ENCODE measurements at places on chromosomes 6 and 20.

- DNase-seq, result no peak
Measured at GRCh38 chr6:113625850-113626249, 231.3 kb upstream of the MARCKS start.

GRCh38 chr6:31737315-31737990, 1.1 kb upstream of the CLIC1 start:
- peak; percentile 61 for DNase-seq

DNA sequence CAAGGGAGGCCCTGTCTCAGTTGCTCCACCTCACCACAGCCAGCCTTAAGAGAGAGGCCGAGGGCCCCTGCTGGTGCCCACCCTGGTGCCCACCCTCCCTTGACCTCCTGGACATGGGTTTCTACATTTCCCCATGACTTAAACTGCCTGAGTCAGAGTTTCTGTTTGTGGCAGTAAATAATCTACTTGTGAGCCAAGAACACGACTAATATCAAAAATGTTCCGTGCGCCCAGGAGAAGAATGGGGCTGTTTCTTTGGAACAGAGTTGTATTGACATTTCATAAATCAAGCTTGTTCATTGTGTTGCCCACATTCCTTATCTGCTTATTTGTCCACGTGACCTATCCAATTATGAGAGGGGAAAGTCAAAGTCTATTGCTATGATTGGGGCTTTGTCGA, 143.5 kb downstream of the ANKRD60 start:
- DNase-seq, result no peak

DNA sequence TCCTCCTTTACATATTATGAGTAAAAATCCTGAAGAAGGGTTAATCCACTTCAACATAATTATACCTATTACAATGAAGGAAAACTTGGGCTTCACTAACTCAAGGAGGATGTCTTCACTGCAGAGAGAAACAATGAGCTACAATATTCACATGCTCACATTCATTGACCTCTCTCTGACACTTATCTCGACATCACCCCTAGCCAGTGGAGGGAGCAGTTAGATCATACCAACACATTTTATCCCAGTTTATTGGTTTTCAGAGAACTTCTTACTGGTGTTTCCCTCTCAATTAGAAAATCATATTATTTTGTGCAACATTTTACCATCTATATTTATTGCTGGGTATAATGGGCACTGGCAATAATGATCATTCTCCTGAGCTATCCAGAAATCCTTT, 646.5 kb downstream of the TENT5A start:
- no peak for DNase-seq

- no peak for DNase-seq
Measured at GRCh38 chr6:6836609-6837406, 248.3 kb downstream of the LY86 start.

DNA sequence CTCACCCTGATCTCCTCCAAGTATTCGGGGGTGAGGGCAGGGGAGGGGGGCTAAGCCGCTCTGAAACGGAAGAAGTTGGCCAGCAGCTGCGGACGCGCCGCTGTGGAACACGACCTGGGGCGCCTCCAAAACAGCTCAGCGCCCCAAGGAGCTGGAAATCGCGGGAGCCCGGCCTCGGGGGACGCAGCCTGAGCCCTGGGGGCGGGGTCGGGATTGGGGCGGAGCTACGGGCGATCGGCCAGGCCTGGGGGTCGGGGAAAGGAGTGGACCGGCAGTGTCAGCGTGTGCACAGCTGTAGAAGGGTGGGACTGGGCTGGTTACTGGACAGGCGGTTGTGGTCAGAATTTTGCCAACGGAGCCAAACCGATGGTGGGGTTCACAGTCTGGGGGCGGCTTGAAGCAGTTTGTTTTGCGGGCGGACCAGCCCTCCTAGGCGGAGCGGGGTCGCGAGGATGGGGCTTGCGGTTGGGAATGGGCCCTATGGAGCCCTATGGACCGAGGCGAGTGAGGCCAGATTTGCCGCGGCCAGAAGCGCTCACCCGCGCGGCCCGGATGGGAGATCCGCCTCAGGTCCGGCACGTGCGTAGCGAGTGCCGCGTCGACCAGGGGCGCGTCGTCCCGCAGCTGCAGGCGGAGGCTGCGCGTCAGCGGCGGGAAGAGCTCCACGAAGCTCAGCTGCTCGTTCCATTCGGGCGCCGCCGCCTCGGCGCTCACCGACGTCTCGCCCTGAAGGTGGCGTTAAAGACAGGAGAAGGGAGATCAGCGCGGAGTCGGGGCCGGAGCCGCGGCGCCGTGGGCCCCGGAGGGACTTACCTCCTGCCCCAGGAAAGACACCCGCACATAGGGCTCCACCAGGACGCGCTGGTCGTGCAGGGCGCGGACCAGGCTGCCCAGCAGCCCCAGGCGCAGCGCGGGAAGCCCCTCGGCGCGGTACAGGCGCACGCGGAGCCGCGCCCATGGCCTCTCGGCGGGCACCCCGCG, 14.3 kb upstream of the SPAG4 start:
- peak; percentile 71 for DNase-seq

DNA sequence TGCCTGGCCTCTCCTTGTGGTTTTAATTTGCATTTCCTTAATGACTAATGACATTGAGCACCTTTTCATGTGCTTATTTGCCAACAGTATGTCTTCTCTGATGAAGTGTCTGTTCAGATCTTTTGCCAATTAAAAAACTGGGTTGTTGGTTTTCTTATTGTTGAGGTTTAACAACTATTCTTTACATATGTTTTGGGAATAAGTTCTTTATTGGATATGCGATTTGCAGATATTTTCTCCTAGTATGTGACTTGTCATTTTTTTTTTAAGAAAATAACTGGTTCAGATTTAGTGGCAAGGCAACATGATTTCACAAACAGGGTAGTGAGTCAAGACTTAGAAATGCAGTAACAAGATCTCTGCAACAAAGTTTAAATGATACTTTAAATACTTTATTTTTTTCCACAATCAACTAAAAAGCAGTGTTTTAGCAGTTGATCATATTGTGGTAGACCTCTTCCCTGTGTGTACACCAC, 67.8 kb downstream of the TIAM2 start:
- DNase-seq, result no peak

GRCh38 chr6:111070105-111071005, 16.9 kb upstream of the SLC16A10 start:
- DNase-seq, result no peak

- no peak for DNase-seq
Measured at GRCh38 chr6:109383438-109383940, 1.2 kb upstream of the CD164 start.

- no peak for DNase-seq
Measured at GRCh38 chr6:116365743-116366142, 5.0 kb upstream of the DSE start.

DNA sequence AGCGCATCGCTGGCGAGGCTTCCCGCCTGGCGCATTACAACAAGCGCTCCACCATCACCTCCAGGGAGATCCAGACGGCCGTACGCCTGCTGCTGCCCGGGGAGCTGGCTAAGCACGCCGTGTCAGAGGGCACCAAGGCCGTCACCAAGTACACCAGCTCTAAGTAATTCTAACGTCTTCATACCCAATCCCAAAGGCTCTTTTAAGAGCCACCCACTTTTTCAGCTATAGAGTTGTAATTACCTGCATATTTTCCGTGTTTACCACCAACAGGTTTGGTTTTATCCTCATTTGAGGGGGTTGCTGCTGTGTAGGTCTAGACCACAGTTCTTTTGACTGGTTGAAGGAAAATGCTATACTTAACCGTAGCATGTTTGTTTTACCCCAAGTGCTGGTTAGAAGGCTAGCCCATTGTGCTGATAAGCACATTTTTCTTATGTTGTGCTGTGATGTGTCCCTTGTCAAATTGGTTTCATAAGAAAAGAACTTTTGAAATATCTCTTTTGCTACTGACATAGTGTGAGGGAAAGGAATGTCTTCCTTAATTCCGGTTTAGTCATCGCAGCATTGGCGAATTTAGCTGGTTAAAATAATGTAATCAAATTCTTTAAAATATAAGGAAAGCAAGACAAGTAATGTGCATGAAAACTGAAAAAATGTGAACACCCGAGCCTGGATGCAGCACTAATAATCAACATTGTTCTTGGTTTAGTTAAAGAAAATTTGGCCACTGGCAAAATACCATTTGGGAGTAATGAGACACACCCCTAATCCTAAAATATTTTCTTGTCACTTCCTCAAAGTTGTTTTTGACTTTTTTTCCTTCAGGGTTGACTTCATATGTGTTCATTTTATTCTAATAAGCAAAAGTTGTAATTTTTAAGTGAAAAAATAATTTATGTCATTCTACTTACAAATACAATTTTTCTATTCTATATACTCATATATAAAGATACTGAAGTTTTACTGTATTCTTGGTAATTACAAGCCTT, 112.8 kb downstream of the HFE start:
- DNase-seq, result no peak

DNA sequence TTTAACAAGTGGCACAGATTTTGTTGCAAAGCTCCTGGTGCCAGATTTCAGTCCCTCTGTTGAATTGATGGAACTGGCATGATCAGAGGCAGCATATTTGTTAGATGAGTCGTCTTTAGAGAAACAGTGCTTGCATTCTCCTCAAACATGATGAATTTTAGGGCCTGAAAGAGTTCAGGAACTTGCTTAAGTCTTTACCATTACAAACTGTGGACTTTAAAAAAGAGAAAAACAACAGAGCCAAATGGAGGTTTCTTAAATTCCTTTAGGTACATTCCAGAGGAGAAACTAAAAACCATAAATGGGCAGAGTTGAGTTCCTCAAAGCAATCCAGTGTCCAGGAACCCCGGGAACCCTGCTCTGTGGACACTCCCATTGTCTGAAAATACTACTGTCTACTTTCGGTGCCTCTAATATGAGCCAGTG, 2.5 kb downstream of the GTF2H5 start:
- no peak for DNase-seq

DNA sequence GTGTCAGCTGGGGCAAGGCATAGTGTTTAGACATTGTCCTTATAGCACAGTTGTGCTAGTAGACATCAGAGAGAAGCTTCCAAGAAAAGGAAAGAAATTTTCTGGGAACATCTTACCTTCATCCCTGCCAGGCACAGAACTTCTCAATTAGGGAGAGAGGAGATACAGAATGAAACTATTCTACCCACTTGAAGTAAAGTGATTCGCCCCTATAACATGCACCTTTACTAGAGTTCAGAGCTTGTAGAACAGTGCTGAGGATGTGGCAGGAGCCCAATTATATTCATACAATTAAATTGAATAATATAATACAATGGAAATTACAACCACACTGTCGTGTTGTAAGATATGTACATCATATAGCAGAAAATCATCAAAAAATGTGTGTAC, 1063.9 kb upstream of the CITED2 start:
- no peak for DNase-seq

GRCh38 chr6:19898141-19898740, 61.1 kb downstream of the ID4 start:
- DNase-seq, result no peak

DNA sequence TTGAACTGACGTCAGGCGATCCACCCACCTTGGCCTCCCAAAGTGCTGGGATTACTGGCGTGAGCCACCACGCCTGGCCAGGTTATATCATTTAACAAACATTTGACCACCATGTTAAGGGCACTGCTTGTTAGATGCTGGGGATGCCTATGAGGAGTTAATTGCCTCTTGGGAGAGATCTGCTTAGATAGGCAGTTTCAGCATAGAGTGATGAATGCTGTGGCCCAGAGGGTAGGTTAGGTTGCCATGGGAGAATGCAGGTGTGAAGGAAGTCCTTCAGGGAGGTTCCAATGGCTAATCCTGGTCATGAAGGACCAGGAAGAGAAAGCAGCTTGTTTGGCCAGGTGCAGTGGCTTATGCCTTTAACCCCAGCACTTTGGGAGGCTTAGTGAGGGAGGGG, 17.0 kb downstream of the PHF20 start:
- no peak for DNase-seq

- DNase-seq, result no peak
Measured at GRCh38 chr6:91659891-91660290, 1073.0 kb upstream of the MAP3K7 start.

- DNase-seq, result no peak
Measured at GRCh38 chr20:37542281-37542680, 14.6 kb upstream of the BLCAP start.

GRCh38 chr6:22970004-22970403, 400.6 kb downstream of the HDGFL1 start:
- no peak for DNase-seq

DNA sequence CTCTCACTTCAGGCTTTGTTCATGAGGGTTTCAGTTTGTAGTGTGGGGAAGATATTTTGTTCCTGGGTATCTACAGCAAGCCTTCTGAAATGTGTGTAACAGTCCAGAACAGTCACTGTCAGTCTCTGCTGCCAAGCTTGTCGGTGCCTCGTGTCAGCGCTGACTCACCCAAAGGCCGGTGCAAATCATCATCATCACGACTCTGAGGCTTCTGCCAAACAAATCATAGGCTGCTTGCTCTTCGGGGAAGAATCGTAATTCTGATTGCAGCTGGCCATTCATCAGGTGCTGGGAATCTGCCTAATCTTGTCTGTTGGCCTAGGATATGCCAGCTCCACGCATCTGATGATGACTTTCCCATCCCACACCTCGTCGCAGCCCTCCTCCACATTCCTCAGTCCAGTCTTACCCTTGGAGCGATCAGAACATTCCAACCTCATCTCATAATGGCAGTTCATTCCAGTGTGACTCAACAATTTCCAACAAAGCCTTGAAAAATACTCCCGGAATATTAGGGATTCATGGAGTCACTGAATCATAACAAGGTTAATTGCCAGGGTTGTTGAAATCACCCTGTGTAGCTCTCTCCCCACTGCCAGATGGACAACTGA, 40.9 kb downstream of the ALDH8A1 start:
- peak; percentile 8 for DNase-seq

DNA sequence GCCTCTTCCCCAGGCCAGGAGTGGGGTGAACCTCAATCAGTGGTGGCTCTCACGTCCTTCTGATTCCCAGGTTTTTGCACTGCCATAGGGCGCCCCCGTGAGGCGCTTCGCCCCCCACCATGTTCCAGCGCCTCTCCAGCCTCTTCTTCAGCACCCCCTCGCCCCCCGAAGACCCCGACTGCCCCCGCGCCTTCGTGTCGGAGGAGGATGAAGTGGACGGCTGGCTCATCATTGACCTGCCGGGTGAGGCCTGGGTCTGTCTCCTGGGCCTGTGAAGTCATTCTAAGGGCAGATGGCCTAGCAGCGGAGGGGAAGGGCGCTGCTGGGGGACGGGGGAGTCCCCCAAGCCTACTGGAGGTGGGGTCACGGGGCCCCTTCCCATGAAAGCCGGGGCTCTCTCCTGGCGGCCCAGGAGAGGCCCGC, 4.5 kb downstream of the TP53INP2 start:
- DNase-seq, result no peak

- DNase-seq, result no peak
Measured at GRCh38 chr6:142401838-142402237, 100.0 kb downstream of the ADGRG6 start.

- DNase-seq, result peak; percentile 88
Measured at GRCh38 chr6:165308926-165309731, at the start of gene C6orf118. Gene C6orf118 (minus strand): TSS chr6:165309605. CDS start chr6:165309586, 19 bp downstream.

DNA sequence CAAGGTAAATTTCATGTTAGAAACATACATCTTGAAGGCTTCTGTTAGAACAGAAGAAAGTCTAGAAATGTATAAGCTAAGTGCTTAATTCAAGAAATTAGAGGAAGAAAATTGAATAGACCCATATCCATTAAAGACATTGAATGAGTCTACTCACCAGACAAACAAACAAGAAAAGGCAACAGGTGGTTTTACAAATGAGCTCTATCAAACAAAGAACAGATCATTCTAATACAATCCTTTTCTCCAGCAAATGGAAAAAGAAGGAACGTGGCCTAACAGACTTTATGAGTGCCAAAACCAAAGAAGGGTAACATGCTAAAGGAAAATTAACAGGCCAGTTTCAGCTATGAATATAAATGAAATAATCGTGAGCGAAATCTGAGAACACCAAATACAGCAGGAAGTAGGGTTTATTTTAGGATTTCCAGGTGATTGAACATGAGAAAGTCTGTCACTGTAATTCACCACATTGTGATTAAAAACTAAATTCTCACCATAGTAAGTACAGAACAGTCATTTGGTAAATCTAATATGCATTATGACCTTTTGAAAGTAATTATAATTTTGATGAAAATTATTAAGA, 22.6 kb downstream of the MTHFD1L start:
- DNase-seq, result no peak
